ENCODE measurements at places on chromosomes 7 and 10. TPM values are rescaled to one million over a fixed set of nuclear protein-coding genes. Genes with fewer than 3 reads are reported as not detected.

- no peak overlapping the region for H3K4me3 ChIP-seq
- DNase-seq: no peak
- H3K36me3 ChIP-seq: no peaks in the 10 kb centered on the region
- no peak overlapping the region for H3K27ac ChIP-seq
These were observed 15.5 kb downstream of the TECPR1 start for GRCh38 chr7:98236355-98237185.

DNA sequence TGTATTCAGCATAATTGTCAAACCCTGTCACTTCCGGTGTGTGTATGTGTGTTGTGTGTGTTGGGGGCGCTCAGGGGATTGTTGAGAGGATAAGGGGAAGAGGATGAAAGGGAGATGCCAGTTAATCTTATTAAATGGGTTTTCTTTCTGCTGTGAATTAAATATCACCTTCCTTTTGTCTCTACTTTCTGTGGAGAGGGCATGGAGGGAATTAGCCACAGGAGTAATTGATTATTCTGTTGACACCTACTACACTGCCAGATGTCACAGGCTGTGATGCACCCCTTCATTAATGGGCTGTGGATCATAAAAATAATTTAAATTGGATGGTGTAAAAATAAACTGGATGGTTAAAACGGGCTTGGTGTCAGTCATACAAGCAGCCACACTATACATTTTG is 311.9 kb downstream of the MDFIC start:
- H3K4me3 ChIP-seq: no peak overlapping the region
- DNase-seq: no peak
- no peaks in the 10 kb centered on the region for H3K27me3 ChIP-seq
- no peaks in the 10 kb centered on the region for H3K36me3 ChIP-seq
- no peak overlapping the region for H3K27ac ChIP-seq

- H3K27ac ChIP-seq: no peak overlapping the region
- no peaks in the 10 kb centered on the region for H3K27me3 ChIP-seq
- DNase-seq: no peak
- H3K4me3 ChIP-seq: no peak overlapping the region
These were observed 2.6 kb upstream of the MYL7 start for GRCh38 chr7:44143646-44144250.

DNA sequence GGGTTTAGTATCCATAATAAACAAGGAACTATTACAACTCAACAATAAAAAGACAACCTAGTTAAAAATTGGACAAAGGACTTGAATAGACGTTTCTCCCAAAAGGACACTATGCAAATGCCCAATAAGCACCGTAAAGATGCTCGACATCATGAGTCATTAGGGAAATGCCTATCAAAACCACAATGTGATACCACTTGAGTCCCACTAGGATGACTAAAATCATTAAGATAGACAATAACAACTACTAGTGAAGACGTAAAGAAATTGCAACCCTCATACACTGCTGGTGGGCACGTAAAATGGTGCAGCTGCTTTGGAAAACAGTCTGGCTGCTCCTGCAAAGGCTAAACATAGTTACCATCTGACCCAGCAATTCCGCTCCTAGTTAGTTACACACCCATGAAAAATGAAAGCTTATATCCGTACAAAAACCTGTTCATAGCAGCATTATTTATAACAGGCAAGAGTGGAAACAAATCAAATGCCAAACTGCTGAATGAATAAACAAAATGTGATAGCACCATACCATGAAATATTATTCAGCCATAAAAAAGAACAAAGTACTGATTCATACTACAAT is 17.3 kb downstream of the CCDC3 start:
- no peaks in the 10 kb centered on the region for H3K36me3 ChIP-seq
- H3K27me3 ChIP-seq: no peaks in the 10 kb centered on the region
- no peak overlapping the region for H3K4me3 ChIP-seq
- DNase-seq: no peak

DNA sequence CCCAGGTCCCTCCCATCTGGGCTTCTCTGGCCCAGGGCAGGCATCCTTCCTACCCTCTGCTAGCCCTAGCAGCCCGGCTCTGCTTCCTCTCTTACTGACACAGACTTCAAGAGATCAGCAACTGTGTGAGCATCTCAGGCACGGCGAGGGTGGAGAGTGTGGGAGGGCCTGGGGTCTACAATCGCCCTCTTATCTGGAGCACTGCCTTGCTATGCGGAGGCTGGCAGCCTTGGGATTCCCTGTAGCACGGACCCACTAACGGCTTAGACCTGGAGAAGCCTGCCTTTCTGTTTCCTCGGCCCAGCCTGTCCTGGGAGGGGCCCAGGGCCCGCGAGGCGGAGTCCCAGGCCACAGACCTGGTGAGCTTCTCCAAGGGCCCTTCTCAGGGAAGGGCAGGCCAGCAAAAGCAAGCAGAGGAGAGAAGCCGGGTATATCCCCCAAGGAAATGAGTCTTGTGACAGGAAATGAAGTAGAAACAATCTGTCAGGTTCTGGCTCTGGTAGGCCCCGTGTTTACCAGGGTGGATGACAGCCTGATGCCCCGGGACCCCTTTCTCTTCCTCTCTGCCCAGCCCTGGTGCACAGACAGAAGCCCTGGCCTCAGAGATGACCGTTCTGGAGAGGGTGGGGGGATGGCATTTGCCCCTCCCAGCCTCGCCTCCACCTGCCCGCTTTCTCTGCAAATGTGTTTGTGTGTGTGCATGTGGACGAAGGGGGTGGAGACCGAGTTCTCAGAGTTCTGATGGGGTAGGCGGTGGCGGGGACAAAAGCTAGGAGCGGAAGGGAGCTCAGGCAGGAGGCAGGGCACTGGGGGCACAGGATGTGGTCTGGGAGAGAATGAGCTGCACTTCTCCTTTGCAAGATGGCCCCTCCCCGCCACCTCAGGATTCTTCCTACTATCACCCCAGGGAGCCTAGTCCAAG is 2.5 kb downstream of the LRCH4 start:
- H3K4me3 ChIP-seq: peak overlapping the region; percentile 100
- peak overlapping the region; percentile 100 for H3K27ac ChIP-seq
- peaks cover 15% of the 10 kb centered on the region for H3K36me3 ChIP-seq

- H3K27me3 ChIP-seq: no peaks in the 10 kb centered on the region
- H3K36me3 ChIP-seq: no peaks in the 10 kb centered on the region
- H3K27ac ChIP-seq: no peak overlapping the region
- no peak overlapping the region for H3K4me3 ChIP-seq
- no peaks in the 10 kb centered on the region for H3K4me1 ChIP-seq
- no peak for DNase-seq
These were observed 147.1 kb upstream of the LYZL1 start for GRCh38 chr10:29141761-29142160.

DNA sequence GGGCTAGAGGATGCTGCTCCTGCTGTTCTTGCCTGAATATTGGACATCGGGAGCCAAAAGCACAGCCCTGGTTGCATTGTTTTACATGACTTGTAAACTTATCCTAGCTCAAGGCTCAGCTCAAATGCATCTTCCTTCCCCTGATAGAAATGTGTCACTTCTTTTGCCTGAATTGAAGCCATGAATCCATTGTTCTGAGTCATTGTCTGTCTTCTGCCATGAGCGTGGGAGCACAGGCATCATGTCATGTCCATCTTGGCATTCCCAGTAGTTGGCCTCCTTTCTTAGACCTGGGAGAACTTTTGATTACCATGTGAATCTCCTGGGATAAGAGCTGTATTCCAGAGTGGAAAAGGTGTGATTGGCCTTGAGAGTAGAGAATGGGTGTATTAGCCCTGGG is 54.1 kb upstream of the OPN4 start:
- no peak overlapping the region for H3K27ac ChIP-seq
- no peak for DNase-seq
- no peak overlapping the region for H3K4me3 ChIP-seq
- H3K4me1 ChIP-seq: no peaks in the 10 kb centered on the region

DNA sequence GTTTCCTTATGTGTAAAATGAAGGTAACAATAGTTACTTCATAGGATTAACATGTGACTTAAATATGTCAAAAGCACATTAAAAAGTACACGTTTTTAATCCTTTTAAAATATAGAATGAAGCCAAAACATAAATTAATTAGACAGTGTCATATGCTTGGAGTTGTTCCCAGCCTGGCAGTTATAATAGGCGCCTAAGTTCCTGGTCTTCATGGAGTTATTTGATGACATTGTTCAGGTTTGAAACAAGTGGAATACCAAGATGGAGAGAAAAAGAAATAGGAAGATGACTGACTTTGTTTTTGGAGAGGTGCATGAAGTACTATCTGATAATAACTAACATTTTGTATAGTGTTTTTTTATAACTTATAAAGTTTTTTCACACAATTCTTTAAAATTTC is 67.3 kb downstream of the ZNRF2 start:
- H3K27ac ChIP-seq: no peak overlapping the region
- H3K4me3 ChIP-seq: no peak overlapping the region
- no peaks in the 10 kb centered on the region for H3K36me3 ChIP-seq

GRCh38 chr10:105743343-105744056 is 1102.4 kb downstream of the SORCS3 start:
- no peak for DNase-seq
- H3K4me1 ChIP-seq: no peaks in the 10 kb centered on the region
- no peak overlapping the region for H3K27ac ChIP-seq
- no peaks in the 10 kb centered on the region for H3K27me3 ChIP-seq
- no peaks in the 10 kb centered on the region for H3K36me3 ChIP-seq
- no peak overlapping the region for H3K4me3 ChIP-seq

DNA sequence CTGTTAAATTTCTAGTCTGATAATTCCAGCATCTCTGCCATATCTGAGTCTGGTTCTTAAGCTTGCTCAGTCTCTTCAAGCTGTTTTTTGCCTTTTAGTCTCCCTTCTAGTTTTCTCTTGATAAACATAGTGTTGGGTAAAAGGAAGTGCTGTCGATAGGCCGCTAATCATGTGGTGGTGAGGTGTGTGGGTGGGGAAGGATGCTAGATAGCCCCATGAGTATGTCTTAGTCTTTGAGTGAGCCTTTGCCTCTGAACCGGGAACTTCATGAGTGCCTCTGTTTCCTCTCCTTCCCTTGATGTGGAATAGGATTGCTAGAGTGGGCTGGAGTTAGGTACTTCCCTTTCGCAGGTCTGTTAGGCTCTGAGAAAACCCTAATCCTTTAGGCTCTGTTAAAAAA is 441.8 kb downstream of the INHBA start:
- H3K27ac ChIP-seq: no peak overlapping the region
- H3K36me3 ChIP-seq: no peaks in the 10 kb centered on the region
- H3K4me1 ChIP-seq: no peaks in the 10 kb centered on the region
- H3K27me3 ChIP-seq: no peaks in the 10 kb centered on the region
- no peak for DNase-seq

GRM3 gene
- total RNA-seq: not detected

PIP gene
- total RNA-seq: not detected

FAM3C gene
- total RNA-seq: 46.3 TPM

Data from colonic mucosa (tissue), 4 donors.